ENCODE measurements at places on chromosomes 7 and 10.

DNA sequence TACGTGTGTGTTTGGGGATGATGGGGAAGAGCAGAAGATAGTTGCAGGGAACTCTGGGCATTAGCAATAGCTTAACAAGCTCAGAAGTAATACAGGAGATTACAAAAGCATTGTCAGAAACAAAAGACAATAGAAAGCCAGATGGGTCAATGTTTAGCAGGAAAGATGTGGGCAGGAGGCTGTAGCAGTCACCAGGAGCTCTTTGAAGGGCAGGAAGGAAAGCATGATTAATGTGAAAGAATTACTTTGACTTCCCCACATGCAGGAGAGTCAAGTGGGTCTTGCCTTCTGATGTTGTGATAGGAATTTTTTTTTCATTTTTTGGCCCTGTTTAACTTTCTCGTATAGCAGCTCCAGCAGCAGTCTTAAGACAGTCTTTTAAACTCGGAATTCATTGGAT is 6.0 kb upstream of the SMNDC1 start:
- DNase-seq = no peak

DNA sequence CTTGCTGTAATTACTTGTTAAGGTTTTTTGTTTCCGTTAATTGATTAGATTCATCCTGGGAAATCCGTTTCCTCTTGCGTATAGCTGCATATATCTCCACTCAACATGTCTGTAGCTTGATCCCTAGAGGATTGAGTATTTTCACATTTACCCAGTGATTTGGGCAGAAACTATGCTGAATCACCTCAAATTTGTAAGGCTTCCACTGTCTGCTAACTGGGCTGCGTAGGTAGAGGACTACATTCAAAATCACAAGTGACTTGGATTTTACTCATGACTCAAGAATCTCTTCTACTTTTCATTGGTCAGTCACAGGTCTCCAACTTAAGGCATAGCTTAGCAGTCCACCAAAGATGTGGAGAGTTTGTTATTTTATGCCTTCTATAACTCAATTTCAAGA is 141.8 kb downstream of the POLR1F start:
- no peak for DNase-seq

DNA sequence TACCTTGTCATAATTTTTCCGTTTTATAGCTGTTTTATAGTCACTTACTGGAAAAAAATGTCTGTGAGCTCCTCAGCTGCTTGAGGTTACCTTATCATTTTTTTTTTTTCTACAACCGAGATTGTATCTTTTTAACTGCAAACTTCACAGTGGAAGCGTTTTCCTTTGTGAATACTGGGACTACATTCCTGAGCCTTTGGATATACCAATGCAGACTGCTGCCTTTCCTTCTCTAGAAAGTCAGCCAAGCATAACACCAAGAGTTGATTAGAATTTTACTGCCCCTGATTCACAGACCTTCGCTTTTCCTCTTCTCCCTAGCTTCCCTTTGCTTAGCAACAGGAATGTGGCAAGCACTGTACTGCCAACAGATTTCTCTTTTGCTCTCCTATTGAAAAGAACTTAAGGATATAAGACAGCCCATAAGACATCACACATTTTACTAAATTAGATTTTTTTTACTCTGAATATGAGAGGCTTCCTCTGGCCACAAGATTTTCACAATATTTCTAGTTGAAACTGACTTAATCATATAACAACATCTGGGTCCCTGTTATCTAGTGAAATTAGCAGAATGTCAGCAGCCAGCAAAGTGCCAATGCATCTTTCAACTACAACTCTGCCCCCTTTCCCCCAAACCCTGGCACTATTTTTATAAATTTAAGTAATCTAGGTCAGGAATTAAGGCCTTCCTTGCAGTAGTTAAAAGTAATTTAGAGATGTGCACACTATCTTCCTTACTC is 170.6 kb downstream of the PRKG1 start:
- DNase-seq = peak; percentile 83

DNA sequence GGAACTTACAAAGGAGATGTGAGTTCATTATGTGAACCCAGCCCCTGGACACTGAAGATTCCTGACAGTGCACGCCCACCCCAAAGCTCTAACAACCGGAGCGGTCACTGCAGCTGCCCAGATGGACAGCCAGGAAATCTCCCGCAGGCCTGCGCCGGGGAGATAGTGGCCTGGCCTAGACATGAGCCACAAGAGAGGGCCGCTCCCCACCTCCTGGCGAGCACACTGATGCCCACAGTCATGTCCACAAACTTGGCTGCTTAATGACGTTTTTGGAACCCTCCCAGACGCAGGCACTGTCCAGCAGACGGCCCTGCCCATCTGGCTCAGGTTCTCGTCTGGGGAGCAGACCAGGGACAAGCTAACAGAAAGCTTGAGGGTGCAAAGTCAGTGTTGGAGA is 34.2 kb downstream of the TCERG1L start:
- DNase-seq = no peak
